ENCODE measurements at places on chromosomes 7 and 10. TPM values are rescaled to one million over a fixed set of nuclear protein-coding genes. Genes with fewer than 3 reads are reported as not detected.

AKR1C3 gene
- not detected for total RNA-seq

CYP2C18 gene
- not detected for total RNA-seq

HECW1 gene
- total RNA-seq, result not detected

FFAR4 gene
- total RNA-seq, result not detected

ACHE gene
- total RNA-seq, result 1.8 TPM

OR2A7 gene
- 0.27 TPM for total RNA-seq

LIPN gene
- total RNA-seq, result not detected

C1GALT1 gene
- 70.8 TPM for total RNA-seq

BNIP3 gene
- 163 TPM for total RNA-seq

TEX36 gene
- not detected for total RNA-seq

OR13A1 gene
- not detected for total RNA-seq

SPDYE5 gene
- not detected for total RNA-seq
